ENCODE measurements at places on chromosomes 5 and 9. TPM values are rescaled to one million over a fixed set of nuclear protein-coding genes. Genes with fewer than 3 reads are reported as not detected.

DNA sequence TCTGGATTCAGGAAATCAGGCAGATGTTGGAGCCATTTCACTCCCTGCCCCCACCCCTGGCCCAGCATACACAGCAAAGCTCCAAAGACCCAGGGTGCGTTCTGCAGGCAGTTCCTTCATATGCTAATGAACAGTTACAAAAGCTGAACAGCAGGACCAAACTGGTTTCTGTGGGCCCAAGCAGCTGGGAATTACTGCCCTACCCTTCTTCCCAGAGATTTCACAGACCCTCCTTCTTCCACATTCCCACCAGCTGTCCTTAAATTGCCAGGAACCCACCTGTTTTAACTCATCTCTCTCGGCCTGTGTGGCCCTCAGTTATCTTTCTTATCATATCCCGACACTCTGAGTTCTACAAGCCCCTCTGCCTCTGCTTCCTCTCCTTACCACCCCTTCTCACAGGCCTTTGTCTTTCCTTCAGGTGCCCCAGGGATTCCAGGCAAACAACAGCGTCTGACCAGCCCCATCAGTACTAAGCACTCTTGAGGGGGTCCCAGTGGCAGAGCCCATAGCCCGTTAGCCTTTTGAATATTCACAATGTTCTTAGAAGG is 10.6 kb upstream of the F2RL1 start:
- H3K4me3 ChIP-seq = no peak overlapping the region
- H3K36me3 ChIP-seq = no peaks in the 10 kb centered on the region
- no peak overlapping the region for H3K27ac ChIP-seq
- peaks cover 4% of the 10 kb centered on the region for H3K4me1 ChIP-seq
- peak; percentile 20 for DNase-seq

DNA sequence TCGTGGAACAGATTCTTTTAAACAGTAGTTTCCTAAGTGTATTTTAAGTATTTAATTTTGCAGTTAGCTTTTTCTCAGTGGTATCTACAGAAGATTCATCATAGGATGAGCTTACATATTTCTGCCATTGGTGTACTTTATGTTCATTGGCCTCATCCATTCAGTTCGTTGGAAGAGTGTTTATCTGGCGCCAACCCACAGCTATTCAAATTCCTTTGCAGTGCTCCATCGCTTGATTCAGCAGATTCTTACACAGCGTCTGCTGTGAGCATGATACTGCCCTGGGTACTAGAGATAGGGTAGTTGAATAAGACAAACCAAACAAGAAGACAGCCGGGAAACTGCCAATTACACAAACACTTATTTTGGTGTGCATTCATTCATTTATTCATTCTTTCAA is 55.1 kb downstream of the NUP214 start:
- H3K27me3 ChIP-seq = no peaks in the 10 kb centered on the region
- H3K4me3 ChIP-seq = no peak overlapping the region
- DNase-seq = no peak
- H3K36me3 ChIP-seq = peaks cover 46% of the 10 kb centered on the region
- no peak overlapping the region for H3K27ac ChIP-seq

The GRM6 gene
- not detected for total RNA-seq

The GABRA6 gene
- total RNA-seq = not detected

The PRR16 gene
- 6.0 TPM for total RNA-seq

The PCDHGA8 gene
- total RNA-seq = 1.6 TPM

GRCh38 chr9:25861421-25861820 is 183.2 kb upstream of the TUSC1 start:
- no peak overlapping the region for H3K4me3 ChIP-seq
- H3K36me3 ChIP-seq = no peaks in the 10 kb centered on the region
- no peaks in the 10 kb centered on the region for H3K4me1 ChIP-seq
- DNase-seq = peak; percentile 79
- no peaks in the 10 kb centered on the region for H3K27me3 ChIP-seq

GRCh38 chr9:134304690-134305089 is 21.6 kb upstream of the RXRA start:
- peaks cover 12% of the 10 kb centered on the region for H3K4me1 ChIP-seq
- H3K36me3 ChIP-seq = no peaks in the 10 kb centered on the region
- no peak for DNase-seq
- H3K4me3 ChIP-seq = no peak overlapping the region
- H3K27me3 ChIP-seq = peaks cover 24% of the 10 kb centered on the region

DNA sequence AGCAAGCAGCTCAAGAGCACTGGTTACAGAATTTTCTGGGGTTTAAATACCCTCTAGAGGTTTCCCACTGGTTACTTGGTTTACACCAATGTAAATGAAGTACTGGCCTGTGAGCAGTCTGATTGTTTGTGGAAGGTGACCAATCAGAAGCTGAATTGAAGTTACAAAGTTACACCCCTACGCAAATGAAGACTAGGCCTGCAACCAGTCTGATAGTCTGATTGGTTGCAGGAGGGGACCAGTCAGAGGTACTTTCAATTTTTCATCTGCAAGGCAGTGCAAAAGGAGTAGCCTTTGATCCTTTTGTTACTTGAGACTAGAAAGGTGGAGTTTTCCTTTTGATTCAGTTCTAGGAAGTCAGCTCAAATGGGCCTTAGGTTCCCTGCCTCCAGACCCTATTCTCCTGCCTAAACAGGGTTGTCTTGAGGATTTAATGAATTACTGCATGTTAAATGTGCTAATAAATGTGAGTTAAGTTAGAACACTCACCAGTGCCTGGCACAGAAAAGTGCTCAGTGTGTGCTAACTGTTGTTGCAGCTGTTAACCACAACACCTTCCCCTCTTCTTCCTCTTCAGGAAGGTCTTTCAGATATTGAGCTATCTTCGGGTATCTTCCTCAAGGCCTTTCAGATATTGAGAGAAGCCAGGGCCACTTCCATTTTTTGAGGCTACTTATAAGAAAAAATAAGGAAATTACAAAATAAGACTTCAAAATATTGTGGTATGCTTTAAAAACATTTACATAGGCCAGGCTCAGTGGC is 32.1 kb upstream of the CLINT1 start:
- no peaks in the 10 kb centered on the region for H3K36me3 ChIP-seq
- no peak for DNase-seq
- no peaks in the 10 kb centered on the region for H3K4me1 ChIP-seq
- no peak overlapping the region for H3K4me3 ChIP-seq
- no peak overlapping the region for H3K27ac ChIP-seq
- H3K27me3 ChIP-seq = no peaks in the 10 kb centered on the region

DNA sequence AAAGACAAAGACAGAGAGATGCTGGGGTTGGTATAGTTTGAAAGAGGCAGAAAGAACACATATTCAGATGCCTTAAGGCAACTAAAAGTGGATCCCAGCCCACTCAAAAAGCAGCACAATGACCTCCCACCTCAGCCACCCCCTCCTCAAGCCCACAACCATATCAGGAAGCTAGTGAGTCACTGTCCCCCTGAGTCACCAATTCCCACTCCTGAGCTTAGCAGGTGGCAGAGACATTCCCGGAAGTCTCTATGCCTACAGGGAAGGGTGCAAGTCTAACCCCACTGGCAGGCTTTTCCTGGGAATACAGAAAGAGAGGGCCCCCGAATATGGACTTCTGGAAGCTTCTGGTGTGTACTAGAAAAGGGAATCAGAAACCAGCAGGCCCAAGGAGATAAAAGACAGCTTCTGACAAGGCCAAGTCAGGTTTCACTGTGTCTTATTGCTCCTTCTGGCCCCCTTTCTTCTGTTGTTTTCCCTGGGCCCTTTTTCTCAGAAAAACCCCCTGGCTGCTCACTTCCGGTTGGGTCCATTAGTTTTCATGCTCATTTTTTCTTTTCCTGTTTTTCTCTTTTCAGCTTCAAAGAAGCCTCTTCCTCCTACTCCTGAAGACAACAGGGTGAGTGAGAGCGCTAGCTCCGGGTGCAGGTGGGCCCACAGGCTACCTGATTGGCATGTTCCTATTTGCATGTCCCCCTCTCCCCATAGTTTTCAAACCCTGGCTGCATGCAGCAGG is 36.8 kb downstream of the ITK start:
- no peaks in the 10 kb centered on the region for H3K4me1 ChIP-seq
- H3K27ac ChIP-seq = no peak overlapping the region
- no peak overlapping the region for H3K4me3 ChIP-seq
- no peaks in the 10 kb centered on the region for H3K36me3 ChIP-seq
- no peaks in the 10 kb centered on the region for H3K27me3 ChIP-seq

GRCh38 chr5:137834498-137835049 is 33.1 kb upstream of the MYOT start:
- H3K36me3 ChIP-seq = no peaks in the 10 kb centered on the region
- H3K27ac ChIP-seq = peak overlapping the region; percentile 71
- H3K4me3 ChIP-seq = no peak overlapping the region
- H3K4me1 ChIP-seq = peaks cover 14% of the 10 kb centered on the region
- H3K27me3 ChIP-seq = no peaks in the 10 kb centered on the region
- DNase-seq = peak; percentile 43

The DMRT2 gene
- 23.4 TPM for total RNA-seq

GRCh38 chr9:111661802-111662521 is 557 bp downstream of the GNG10 start:
- H3K27ac ChIP-seq = peak overlapping the region; percentile 85
- H3K4me1 ChIP-seq = peaks cover 14% of the 10 kb centered on the region
- peak; percentile 57 for DNase-seq
- H3K36me3 ChIP-seq = peaks cover 14% of the 10 kb centered on the region
- no peaks in the 10 kb centered on the region for H3K27me3 ChIP-seq
- H3K4me3 ChIP-seq = peak overlapping the region; percentile 76

The ANKRD34B gene
- 0.13 TPM for total RNA-seq

The ELP1 gene
- 28.3 TPM for total RNA-seq

- no peaks in the 10 kb centered on the region for H3K4me1 ChIP-seq
- H3K27me3 ChIP-seq = no peaks in the 10 kb centered on the region
- no peak overlapping the region for H3K4me3 ChIP-seq
- no peaks in the 10 kb centered on the region for H3K36me3 ChIP-seq
These were observed 4.2 kb upstream of the SUB1 start for GRCh38 chr5:32581010-32581785.

GRCh38 chr5:1315709-1316587 is 21.1 kb upstream of the TERT start:
- H3K4me1 ChIP-seq = peaks cover 9% of the 10 kb centered on the region
- peak; percentile 27 for DNase-seq
- peaks cover 3% of the 10 kb centered on the region for H3K27me3 ChIP-seq
- H3K4me3 ChIP-seq = no peak overlapping the region
- peaks cover 33% of the 10 kb centered on the region for H3K36me3 ChIP-seq

The AQP3 gene
- total RNA-seq = 5.6 TPM

DNA sequence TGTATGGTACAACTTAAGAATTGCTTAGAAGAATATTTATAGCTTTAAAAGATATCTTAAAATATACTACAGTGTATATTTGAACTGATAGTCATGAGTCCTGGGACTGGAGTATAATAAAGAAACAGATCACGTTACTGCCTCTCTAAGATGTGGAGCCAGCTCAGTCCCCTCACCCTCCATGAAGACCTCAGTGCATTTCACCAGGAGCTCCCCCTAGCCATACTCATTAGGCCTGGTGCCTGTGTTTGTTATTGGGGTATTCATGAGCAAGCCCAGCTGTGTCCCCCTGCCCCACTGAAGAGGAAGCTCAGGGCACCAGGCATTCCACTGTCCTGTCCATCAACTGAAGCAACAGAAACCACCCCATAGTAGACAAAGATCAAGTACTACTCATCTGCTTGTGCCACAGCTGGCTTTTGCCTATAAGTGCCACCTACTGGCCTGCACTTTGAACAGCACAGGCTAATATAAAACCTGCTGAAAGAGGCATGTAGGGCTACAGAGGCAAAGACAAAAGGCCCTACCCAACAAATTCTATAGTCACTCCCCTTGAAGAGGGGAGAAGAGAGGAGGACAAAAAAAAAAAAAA is 850.2 kb upstream of the NUDT12 start:
- H3K36me3 ChIP-seq = no peaks in the 10 kb centered on the region
- no peak overlapping the region for H3K4me3 ChIP-seq
- no peak overlapping the region for H3K27ac ChIP-seq

All from muscle of leg (tissue), 16 donors.